Activated CD4-positive, alpha-beta T cell treated with anti-CD3 and anti-CD28 coated beads, Interleukin-2, Interleukin-6, amounts not matched to agents 100 ng/mL and 50 ng/mL, durations not matched to agents 16 hours and 8 hours (primary cell): ENCODE measurements at places on chromosomes 6 and 20.
A peak's percentile ranks its signal among the peaks of the same experiment; 100 is the strongest.

GRCh38 chr20:25310268-25310920 is 62.5 kb downstream of the PYGB start:
- peak; percentile 84 for DNase-seq

DNA sequence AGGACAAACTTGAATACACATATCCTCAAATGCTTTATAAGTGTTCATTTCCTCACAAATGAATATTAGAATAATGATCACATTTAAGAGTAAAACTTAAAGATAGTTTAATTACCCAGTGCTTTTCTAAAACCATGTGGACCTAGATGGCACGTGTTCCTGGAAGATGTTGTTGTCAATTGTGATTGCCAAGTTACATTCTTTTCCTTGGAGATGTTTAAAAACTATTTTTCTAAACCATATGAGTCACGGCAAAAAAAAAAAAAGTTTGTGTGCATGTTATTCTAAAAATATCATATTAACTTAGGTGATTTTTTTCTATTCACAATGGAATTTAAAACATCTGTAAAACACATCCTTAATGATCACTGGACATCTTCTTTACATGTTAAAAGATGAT is 51.1 kb downstream of the RCAN2 start:
- DNase-seq, result no peak

DNA sequence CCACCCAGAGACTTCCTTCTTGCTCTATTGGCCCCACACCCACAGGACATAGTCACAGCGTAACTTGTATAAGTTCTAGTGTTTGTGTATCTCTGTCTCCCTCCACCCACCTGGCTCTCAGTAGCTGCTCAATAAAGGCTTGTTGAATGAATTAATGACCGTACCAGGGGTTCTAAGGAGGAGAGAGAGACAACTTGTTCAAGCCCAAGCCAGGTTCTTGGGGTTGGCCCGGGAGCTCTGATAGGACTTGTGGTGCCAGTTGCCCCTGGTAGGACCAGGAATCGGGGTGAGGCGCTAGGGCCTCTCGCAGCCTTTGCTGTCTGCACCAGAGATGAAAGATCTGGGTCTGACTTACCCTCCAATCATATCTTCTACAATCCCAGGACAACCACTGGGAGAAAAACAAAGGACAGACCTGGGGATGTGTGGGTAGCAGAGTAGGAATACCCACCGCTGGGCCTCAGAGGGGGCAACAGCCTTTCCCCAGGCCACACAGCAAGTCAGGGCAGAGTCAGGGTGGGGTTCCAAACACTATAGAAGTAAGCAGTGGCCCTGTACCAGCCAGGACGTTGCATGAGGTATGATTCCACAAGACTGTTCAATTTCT is 5.3 kb upstream of the TGM2 start:
- DNase-seq, result no peak

DNA sequence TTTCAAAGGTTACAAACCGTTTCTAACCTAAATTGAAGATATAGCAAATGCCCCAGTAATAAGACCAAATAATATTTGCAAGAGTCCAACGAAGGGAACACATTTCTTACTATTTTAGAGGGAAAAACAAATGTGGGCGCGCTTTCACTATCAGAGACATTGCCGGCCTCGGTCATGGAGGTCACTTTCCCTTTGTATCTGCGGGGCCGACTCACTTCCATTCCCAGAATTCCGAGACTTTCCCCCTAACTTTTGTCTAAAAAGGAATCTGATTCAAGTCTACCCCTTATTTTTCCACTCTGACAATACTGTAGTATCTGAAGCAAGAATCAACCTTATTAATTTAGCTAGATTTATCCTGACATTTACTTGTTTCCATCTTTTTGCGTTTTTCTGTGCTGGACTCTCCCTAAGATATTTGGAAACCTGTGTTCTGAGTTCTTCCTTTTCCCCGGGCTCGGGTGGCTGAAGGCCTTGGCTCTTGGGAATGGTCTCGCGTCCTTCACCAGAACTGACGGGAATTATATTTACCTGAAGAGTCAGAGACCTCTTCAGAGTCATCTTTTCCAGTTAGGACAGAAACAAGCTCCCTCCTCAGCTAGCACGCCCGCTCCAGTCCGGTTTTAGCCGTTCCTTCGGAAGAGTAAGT is 71.8 kb upstream of the ZNF184 start:
- no peak for DNase-seq

DNA sequence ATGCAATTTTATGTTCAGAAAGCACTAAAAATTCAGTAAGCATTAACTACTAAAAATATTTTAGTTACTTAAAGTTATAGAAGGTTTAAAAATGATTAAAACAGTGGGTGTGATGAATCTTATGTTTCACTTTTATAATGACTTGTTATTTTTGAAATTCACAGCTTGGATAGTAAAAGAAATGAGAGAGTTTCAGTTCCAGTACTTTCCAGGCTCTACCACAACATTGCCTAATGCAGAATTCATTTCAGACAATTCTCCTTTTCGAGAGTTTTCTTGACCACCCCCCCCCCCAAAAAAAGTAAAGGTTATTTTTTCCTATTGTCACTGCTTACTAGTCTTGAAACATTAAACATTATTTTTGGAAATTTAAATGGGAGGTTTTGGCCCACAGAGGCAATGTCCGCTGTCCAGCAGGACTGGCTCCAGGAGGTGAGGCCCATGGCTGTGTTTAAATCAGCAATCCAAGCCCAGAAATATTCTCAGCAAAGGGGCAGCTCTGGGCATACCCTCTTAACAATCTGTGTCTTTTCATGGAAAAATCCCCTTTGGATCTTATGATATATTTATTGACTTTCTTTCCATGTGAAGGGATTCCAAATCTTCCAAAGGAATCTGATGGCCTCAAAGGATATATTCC is 519.9 kb downstream of the MAFB start:
- DNase-seq, result no peak

DNA sequence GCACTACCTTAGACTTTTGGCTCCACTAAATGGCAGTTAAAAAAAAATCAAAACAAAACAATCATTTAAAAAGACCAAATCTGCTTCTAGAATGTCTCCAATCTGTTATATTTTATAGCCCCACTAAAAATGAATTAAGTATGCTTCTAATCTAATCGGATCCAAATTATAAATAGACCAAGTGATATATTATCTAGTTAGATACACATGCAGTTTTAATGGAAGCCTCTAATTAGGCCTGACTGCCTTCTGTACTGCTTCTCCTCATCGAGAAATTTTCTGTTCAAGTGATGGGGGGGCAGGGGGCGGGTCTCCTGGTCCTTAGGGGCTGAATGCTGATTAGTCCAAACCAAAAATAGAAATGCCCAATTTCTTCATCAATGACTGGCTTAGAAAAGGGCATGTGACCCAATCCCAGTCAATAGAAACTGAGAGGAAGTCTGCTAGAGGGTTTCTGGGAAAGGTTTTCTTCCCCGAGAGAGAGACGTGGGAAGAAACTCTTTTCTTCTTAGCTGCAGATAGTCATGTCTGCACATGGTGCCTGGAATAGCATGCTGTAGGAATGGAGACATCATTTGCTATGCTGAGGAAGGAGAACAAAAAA is 6.9 kb downstream of the SESN1 start:
- DNase-seq, result no peak
